MG63 (cell line): ENCODE measurements at places on chromosomes 1 and 21.

DNA sequence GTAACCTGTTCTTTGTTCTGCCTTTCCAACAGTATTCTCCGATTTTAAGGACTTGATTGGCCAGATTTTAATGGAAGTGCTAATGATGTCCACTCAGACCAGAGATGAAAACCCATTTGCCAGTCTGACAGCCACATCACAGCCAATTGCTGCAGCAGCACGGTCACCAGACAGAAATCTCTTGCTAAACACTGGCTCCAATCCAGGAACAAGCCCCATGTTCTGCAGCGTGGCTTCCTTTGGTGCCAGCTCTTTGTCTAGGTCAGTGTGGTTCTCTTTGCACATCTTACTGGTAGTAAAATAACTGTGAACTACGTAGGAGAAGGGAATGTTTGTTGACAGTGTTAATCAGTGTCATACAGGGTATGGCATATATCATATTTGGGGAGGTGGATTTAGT is 72.7 kb downstream of the UBE4B start:
- no peak for DNase-seq

DNA sequence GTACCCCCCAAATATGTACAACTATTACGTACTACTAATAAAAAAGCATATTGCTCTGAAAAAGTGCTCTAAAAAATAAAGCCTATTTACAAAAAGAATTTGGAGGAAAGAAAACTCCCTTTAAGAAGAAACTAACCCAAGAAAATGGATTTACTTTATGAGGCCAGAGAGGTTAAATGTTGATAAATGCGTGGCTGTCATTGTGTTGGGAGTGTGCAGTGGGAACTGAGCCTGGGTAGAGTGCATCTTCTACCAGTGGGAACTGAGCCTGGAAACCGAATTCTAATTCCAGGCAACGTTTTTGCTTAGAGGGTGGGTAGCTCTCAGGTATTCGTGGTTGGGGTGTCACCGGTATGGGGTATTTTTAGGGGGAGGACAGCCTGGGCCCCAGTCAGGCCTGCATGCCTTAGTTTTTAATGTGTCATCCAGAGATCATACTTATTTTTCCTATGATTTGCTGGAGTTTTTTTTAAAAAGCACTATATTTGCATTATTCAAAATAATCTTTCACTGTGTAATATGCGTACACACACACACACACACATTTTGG is 24.1 kb upstream of the RNF187 start:
- no peak for DNase-seq

DNA sequence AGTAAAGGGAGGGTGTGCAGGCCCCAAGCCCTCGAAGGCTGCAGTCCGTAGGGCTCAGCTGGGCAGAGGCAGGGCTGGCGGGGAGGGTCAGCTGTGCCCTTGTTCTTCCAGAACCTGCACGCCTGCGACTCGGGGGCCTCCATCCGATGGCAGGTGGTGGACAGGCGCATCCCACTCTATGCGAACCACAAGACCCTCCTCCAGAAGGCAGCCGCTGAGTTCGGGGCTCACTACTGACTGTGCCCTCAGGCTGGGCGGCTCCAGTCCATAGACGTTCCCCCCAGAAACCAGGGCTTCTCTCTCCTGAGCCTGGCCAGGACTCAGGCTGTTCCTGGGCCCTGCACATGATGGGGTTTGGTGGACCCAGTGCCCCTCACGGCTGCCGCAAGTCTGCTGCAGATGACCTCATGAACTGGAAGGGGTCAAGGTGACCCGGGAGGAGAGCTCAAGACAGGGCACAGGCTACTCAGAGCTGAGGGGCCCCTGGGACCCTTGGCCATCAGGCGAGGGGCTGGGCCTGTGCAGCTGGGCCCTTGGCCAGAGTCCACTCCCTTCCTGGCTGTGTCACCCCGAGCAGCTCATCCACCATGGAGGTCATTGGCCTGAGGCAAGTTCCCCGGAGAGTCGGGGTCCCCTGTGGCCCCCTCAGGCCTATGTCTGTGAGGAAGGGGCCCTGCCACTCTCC is 13.6 kb upstream of the LRRC3 start:
- DNase-seq = no peak

DNA sequence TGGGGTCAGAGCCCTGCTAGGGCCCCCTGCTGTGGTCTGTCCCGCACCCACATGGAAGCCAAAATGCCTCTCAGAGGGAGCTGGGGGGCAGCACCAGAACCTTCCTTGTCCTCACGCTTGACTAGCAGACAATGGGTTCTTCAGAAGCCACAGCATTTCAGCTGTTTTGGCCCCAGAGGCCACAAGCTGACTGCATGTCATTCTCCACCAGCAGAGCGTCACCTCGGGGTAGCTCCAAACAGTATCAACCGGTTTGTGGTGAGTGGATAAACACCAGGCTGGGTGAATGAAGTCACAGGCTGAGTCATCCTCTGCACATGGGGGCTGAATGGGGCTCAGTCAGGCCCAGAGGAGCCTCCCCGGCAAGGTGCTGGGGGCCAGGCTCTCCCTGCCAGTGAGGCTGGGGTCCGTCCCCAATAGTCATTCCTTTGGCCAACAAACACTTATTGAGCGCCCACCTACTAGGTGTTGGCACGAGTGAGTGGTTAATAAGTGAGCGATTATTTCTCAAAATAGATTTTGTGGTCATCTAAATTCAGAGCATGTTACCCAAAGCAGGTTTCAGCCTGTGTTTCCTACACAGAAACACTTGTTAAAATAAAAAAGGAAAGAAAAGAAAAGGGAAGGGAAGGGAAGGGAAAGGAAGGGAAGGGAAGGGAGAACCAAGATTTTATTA is 9.1 kb downstream of the OLIG1 start:
- DNase-seq = peak; percentile 75

GRCh38 chr1:204197068-204197467 is 777 bp upstream of the KISS1 start:
- DNase-seq = no peak

DNA sequence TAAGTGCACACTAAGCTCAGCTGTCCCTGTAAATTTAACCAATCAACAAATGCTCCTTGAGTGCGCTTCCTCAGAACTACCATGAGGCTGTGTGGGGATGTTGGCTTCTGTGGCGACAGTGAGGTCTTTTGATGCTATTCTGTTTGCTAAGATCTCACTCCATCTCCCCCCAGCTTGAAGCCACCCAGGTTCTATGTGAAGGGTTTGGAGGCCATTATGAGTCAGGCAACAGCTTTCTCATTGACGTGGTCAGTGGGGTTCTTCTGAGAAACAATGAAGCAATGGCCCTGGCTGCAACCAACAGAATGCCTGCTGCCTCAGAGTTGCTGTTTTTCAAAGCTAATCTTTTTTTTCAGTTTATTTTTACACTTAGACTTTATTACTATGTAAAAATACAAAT is 205.5 kb downstream of the PTBP2 start:
- DNase-seq = peak; percentile 23

DNA sequence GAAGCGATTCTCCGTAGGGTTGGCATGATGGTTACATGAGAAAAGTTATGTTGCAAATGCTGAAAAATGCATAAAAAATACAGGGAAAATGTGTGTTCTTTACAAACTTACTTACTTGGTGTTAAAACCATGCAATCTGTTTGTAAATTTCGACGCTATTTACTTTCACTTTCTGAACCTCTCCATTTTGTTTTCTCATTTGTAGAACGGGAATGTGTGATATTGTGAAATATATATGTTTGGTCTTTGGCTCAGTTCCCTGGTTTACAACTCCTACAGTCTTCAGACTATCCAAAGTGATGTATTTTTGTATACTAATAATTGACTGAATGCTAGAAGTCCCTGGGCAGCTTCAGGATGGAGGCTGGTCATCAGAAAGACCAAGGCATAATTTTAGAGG is 982.3 kb downstream of the ADGRL2 start:
- DNase-seq = no peak

DNA sequence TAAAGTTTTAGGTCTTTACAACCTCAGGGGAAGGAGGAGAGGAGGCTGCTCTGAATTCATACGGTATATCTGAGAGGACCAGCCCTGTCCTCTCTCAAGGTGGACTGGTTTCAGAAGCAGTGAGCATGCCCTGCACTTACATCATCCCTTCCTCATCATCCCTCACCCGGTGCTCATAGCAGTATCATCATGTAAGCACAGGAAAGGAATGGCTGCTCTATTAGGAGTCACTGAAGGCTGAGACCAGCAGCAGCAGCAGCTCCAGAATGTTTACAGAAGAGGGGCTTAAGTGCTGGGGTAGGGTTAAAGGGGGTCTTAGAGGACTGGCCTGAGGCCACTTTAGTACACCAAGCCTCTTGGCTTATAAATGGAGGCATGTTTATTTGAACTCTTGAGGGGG is 185.9 kb downstream of the AK5 start:
- no peak for DNase-seq
